ENCODE measurements at places on chromosomes 2 and 18.
A peak's percentile ranks its signal among the peaks of the same experiment; 100 is the strongest.

DNA sequence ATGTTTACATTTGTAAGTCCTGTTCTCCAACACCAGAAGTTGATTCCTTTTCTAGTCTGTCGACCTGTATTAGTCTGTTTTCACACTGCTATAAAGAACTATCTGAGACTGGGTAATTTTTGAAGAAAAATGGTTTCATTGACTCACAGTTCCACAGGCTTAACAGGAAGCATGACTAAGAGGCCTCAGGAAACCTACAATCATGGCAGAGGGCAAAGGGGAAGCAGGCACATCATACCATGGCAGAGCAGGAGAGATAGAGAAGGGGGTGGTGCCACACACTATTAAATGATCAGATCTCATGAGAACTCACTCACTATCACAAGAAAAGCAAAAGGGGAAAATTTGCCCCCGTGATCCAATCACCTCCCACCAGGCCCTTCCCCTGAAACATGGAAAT lies 112.8 kb upstream of the MAP3K20 start:
- DNase-seq: peak; percentile 57

- DNase-seq: no peak
Observed at GRCh38 chr2:220221992-220222391, 594.6 kb downstream of the SLC4A3 start.

DNA sequence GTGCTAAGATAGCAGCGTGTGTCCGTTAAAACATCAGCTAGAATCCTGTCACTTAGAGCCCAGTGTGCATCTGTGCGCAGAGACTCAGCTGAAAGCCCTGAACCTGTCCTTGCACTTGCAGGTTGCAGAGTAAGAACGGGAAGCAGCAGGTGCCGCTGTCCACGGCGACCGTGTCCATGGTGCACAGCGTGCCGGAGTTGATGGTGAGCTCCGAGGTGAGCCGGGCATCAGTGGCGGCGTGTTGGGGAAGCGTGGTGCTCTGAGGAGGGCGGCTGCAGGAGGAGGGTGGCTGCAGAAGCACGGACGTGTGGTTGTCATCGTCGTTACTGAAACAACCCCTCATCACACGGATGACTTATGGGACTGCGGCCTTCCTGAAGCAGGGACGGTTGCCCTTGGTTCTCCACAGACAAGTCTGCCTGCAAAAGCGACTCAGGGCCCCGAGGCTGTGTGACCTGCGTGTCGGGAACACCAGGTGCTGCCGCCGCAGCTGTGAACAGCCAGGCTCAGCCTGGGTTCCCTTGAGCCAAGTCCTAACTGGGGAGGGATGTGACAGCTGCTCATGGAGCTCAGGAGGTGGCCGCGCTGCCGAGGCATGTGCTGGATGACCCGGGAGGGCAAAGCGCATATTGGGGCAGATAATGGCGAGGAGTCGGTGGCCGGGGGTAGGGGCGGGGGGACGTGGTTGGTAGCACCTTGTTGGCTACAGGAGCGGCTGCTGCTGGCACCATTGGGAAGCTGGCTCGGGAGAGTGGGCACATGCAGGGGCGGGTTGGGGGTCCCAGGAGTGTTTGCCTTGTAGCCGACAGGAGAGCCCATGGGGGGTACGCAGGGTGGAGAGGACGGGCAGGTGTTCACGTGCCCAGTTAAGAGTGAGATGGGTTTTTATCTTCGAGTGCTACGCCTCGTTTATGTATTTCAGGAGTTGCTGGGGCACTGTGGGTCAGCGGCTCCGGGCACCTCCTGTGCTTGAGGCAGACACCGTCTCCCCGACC lies 16.6 kb downstream of the CTDP1 start:
- no peak for DNase-seq

DNA sequence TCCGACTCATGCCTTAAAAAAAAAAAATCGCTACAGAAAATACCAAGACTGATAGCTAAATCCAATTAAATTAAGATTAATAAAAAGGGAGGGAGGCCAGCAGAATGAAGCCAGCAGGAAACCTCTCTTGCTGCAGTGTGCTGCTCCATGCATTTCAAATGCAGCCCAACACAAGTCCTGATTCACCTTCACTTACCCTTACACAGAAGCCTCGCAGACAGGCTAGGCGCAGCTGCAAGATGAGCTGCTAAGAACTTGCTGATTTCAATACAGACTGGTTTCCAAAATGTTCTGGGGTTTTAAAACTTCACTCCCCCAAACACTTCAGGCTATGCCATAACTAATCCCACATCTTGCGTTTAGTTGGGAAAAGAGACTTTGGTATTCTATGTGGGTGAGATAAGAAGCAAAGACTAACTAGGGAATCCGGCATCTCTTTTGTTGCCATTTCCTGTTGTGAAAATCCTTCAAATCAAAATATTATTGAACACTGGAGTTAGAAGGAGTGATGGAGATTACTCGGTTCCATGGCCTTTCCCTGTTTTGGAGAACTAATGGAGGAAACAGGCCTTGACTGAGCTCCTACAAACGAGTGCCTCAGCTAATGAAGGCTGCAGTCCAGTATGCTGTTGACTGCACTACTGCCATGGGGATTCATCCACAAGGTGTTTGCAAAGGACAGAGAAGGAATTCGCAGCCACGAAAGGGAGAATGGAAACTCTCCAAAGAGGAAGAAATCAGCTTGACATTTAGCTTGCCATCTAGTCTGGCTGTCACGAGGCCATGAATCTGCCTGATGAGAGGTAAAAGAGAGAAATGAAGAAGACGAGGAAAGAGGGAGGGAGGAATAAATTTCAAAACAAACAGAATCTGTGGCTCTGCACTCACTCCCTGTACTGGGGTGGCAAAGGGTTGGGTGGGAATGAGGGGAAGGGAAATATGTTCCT lies 67.3 kb downstream of the CLHC1 start:
- DNase-seq: no peak

All from HFFc6 (cell line).